ENCODE measurements at places on chromosomes 4 and X.

GRCh38 chr4:143405075-143405730, 68.5 kb downstream of the GAB1 start:
- no peak for DNase-seq

GRCh38 chr4:78058591-78059523, 1.7 kb downstream of the FRAS1 start:
- peak; percentile 33 for DNase-seq

DNA sequence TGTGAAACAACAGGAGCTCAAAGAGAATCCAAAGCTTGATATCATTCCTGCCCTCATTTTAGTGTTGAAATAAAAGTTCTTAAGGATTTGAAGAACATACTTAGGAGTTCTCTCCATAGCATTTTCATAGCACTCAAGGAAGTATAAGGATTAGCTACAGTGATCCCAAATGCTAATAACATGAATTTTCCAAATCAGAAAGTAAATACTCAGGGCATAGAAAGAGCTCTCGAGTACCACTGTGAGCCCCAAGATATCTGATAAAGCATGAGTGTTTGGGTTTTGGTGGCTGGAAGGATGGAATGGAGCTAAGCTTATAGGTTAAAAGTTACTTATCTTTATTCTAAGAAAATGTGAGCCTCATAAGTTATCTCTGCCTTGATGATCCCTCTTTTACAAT, 584.9 kb downstream of the KCNIP4 start:
- no peak for DNase-seq

- no peak for DNase-seq
Measured at GRCh38 chr4:85715991-85716737, 241.2 kb downstream of the ARHGAP24 start.

- DNase-seq: no peak
Measured at GRCh38 chr4:153140294-153140693, 63.9 kb upstream of the TRIM2 start.

DNA sequence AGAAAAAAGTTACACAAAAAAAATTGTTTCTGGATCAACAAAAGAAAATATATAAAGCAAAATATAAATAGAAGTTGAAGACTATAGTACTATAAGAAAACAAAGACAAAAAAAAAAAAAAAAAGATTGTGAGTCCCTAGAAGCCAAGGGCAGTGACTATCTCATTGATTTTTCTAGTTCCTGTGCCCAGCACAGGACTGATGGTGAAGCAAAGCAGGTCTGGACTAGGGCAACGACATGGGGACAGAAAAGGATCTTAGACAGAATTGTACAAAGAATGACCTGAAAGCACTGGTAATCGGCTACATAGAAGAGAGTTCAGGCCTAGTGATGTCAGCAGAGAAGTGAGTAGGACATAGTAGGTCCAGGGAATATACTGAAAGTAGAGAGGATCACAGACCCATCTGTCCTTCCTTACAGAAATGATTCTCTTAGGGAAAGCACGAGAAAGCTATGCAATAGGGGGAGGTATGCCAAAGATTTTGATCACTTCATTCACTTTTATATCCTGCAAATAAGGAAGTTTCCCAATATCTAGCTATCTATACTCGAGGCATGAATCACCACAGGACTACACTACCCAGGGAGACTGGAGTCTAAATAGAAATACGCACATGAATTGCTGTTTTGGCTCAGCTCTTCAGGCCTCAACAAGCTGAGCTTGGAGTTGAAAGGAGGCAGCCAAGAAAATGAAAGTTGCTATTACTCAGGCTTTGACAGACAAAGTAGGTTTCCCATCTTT, 230.9 kb upstream of the GPC4 start:
- no peak for DNase-seq

- no peak for DNase-seq
Measured at GRCh38 chrX:130682990-130683389, 220.0 kb downstream of the ENOX2 start.

- DNase-seq: no peak
Measured at GRCh38 chr4:3250956-3251690, 2.2 kb downstream of the MSANTD1 start.

DNA sequence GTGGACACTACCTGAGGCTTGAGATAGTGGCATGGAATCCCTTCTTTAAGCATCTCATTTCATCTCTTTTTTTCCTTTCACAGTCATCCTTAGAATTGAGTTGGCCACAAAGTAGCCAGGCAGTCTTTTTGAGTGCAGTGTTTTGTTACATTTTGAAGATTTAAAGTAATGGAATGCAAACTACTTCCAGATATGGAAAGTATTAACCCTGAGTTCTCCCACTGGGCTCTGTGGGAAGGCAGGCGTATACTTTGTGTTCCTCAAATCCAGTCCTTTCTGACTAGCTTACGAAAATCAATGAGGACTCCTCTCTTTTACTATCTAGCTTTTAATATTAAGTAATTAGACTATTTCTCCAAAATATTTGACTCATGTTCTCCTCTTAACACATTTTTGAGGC, 29.9 kb downstream of the PCDH10 start:
- DNase-seq: no peak

DNA sequence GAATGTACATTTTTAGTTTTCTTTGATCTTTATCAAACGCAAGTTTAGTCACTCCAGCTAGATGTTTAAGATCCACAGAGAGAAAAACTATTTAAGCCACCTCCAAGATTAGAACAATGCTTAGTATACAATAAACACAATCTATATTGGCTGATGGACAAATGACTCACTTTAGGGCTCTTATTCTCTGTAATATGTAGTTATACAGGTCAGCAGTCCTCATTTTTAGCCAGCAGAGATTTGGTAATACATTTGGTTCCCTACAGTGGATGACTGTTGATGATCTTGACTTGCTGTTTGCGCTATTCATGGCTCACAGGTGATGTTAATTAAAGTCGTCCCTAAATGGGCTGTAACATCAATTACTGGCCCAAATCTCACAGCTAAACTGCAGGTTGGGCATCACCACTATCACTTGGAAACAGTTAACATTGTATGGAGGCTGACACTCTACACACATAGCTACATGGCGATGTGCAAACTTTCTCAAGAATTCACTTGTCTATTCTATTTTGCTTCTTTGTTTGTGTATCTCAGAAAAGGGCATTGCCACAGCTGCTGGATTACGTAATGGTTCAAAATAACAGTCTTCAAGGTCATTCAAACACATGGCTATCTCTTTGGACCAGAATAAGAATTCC, 11.8 kb upstream of the DTHD1 start:
- no peak for DNase-seq

Measured in head of caudate nucleus (tissue), 42 donors.